Stimulated activated CD4-positive, alpha-beta T cell treated with anti-CD3 and anti-CD28 coated beads, TNF-alpha, amount 100 ng/mL, for 1 hour (primary cell): ENCODE measurements at places on chromosomes 7 and 10.
A peak's percentile ranks its signal among the peaks of the same experiment; 100 is the strongest.

DNA sequence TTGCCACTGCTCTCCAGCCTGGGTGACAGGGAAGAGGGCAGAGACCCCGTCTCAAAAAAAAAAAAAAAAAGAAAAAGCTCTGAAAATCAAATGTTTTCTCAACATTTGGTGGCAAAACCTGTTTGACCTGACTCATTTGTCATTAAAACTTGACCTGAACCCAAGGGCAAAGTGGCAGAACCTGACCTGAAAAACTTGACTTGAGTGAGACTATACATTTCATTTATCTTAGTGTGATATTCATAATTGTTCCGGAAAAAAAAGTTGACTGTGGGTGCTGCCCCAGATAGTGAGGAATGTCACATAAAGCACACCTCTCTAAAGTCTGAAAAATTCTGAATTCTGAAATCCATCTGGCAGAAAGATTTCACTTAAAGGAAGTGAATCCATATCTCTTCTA, 2.3 kb upstream of the TAX1BP1 start:
- DNase-seq: no peak

- no peak for DNase-seq
These were observed 291.7 kb upstream of the SEMA3D start for GRCh38 chr7:85478530-85478929.

DNA sequence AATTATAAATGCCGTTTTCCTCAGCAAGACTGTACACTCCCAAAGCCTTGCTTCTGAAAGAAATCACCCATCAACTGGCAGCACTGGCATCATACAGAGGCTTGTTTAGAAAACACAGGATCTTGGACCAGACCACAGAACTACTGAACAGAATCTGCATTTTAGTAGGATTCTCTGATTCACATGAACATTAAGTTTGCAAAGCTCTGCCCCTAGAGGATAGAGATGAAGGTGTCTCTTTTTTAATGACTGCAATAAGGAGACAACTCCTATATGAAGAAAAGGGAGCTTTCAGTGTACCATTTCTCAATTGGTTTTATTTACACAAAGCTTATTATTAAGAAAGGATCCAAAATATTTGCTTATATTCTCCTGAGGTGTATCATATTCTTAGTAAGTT, 172.7 kb downstream of the AGMO start:
- DNase-seq: no peak

- no peak for DNase-seq
These were observed 67.3 kb downstream of the DIP2C start for GRCh38 chr10:621981-622740.

DNA sequence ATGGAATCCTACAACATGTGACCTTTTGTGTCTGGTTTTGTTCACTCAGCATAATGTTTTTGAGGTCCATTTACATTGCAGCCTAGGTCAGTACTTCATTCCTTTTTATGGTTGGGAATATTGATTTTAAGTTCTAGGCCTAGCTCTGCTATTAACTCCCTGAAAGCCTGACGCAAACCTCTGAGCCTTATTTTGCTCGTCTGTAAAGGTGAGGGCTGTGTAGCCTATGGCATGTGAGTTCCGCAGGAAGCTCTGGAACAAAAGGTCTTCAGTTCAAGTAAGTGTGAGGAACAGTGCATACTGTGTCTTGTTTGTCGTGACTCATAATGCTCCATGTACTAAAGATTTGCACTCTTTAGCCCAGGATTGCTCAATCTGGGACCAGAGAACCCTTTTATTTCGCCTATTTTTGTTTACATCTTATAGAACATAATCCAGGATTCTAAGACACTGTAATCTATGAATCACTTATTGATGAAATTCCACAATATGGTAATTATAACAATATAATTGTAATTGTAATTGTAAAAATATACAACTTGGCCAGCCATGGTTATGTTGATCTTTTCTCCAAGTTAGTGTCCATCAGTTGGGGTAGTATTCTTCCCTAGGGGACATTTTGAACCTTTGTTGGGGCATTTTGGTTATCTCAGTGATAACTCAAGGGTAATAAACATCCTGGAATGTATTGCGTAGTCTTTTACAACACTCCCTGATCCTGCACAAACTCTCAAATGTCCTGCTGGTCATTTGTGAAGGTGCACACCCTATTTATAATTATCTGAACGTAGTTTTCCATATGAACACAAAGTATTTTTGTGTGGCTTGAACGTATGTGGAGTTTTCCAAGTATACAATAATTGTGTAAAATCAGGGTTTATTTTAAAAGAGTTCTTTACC, 184.7 kb downstream of the VTI1A start:
- no peak for DNase-seq

GRCh38 chr7:47380325-47381133, 201.4 kb downstream of the TNS3 start:
- no peak for DNase-seq

GRCh38 chr10:100877461-100877850, 35.3 kb upstream of the SLF2 start:
- no peak for DNase-seq

DNA sequence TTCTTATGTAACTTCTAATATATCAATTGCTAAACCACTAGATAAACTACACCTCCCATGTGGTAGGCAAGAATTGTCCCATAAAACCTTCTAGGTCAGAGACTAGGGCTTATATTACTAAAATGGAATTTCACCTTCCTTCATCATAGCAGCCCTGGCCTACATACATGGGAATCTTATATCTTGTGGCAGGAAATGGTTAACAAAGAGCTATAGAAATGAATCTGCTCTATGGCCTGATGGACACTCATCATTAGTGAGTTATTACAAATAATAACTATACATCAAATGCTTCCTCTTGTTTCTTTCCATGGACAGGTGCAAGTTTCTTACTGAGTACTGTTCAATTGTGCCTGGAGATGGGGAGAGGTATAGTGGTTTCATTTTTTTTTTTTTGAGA, 62.3 kb upstream of the PDLIM1 start:
- no peak for DNase-seq

- DNase-seq: no peak
These were observed 3.1 kb upstream of the PHYH start for GRCh38 chr10:13302821-13303555.

GRCh38 chr7:32043688-32044087, 26.5 kb downstream of the PDE1C start:
- DNase-seq: no peak

- DNase-seq: no peak
These were observed 733 bp upstream of the ARL5B start for GRCh38 chr10:18658271-18659124.

GRCh38 chr7:17520941-17521340, 222.5 kb downstream of the AHR start:
- DNase-seq: no peak

DNA sequence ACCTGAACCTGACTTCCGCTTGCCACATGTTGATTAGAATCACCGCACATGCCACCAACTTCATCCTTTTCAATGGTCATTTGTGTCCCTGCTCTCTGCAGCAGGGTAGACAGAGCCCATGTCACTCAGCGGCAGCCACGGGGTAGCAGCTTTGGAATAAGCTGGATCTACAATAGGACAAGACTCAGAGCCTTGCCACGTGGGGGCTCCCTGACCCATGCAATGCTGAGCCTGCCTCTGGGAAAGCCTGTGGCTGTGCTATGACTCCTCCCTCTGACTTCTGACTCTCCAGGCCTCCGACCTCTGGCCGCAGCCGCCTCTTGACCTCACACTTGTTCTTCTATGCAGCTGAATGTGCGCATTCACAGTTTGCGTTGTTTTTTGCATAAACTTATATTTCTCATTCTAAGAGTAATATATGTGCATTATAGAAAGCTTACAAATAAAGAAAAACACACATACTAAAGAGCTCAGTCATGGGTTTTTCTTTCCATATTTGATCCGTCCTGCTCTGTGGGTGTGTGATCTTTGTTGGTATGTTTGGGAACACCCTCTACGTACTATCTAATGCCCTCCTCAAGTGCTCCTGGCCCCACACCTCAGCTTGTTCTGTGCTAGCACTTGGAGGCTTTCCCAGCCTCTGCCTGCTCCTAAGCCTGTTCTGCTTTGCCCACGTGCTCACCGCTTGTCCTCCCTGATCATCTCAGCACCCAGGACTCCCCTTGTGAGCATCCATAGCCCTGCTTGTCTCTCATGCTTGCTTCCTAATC, 198.0 kb upstream of the MKI67 start:
- no peak for DNase-seq

DNA sequence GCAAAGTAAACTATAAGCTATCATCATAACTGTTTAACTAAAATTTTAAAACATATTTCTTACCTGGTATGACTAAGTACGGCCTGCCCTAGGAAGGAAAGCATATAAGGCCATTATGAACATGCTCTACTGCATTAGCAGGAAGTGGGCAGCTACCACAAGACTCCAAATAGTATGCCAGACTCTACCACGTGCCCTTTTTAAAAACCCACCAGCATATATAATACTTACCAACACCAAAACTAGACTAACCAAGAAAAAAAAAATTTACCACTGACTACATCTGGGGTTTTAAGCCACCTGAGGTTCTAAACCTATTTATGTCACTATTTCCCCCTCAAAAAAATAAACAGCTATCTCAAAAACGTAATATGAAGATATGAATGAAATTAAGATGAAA, 30.1 kb downstream of the NUDCD3 start:
- DNase-seq: peak; percentile 26

DNA sequence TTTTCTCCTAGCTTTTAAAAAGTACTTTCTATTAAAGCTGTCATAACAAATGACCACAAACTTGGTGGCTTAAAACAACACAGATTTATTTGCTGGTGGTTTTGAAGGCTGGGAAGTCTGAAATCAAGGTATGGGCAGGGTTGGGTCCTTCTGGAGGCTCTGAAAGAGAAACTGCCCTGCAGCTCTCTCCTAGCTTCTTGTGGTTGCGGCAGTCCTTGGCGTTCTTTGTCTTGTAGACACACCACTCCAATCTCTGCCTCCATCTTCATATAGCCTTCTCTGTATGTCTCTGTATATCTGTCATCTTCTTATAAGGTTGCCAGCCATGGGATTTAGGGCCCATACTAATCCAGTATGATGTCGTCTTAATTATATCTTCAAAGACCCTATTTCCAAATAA, 79.4 kb upstream of the PRR15 start:
- DNase-seq: no peak

- no peak for DNase-seq
These were observed 105.5 kb upstream of the CSTF2T start for GRCh38 chr10:51804866-51805265.

- no peak for DNase-seq
These were observed 78.8 kb downstream of the FGFR2 start for GRCh38 chr10:121519411-121519810.

DNA sequence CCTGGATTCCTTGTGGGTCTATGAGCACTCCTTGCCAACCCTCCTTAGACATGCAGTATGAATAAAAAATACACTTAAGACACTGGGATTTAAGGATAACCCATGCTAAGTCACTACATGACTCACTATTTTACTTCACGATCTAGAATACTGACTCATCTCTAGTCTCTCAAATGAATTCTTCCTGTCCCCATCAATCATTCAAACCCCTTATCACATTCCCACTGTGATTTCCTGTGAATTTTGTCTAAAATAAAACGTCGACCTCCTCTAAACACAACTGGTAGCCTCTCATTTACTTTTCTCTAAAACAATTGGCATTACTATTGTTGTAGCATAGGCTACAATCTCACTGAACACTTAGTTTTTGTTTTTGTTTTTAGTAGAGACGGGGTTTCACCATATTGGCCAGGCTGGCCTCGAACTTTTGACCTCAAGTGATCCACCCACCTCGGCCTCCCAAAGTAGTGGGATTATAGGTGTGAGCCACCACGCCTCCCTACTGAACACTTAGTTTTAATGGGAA, 3.9 kb upstream of the IQUB start:
- no peak for DNase-seq

DNA sequence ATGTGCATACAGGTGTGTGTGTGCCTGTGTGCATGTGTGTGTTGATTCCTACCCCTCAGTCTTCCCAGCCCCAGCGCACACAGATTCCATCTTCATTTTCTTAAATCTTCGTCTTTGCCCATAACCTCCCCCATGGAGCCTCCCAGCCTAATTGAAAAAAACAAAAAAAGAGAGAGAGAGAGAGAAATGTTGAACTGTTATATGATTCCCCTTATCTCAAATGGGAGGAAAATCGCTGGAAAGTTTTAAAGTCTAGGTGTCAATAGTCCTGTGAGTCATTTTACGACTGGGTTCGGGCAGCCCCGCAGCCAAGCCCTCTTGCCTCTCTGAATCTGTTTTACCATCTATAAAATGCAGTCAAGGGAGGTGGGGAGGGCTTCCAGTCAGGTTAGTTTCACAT, 60.9 kb downstream of the SPOCK2 start:
- DNase-seq: no peak

GRCh38 chr7:3956949-3957348, 655.9 kb downstream of the SDK1 start:
- DNase-seq: no peak

GRCh38 chr10:88080213-88080612, 216.8 kb downstream of the PTEN start:
- no peak for DNase-seq

DNA sequence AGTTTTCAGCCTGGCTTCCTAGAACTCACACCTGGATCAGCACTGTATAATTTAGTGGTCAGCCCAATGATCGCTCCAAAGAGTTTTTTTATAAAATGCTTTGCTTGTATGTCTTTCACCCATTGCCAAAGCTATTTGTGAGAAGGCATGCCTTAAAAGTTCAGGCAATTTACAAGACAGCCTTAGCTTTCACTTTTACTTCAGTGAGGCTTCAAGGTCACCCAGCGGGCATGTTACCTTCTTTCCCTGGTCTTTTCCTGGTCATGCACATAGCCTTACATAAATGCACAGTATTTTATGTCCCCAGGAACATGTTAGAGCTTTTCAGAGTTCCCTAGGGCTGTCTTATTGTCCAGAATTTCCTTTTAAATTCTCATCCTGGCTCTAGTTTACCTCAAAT, 179.9 kb upstream of the TMEM72 start:
- DNase-seq: no peak

DNA sequence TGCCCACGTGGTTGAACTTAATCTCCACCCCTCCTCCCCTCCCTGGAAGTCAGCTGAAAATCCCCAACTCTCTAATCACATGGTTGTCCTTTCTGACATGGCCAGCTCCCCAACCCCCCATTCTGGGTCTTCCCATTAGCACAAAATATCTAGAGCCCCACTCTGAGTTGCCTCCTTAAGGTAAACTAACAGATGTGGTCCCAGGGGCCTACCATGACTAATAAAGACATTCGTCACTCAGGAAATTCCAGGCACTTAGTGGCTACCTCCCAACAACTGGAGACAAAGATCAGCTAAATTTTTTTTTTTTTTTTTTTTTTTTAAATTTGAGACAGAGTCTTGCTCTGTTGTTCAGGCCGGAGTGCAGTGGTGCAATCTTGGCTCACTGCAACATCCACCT, 21.1 kb downstream of the CCDC126 start:
- no peak for DNase-seq
